ENCODE measurements at places on chromosomes 5 and 9. TPM values are rescaled to one million over a fixed set of nuclear protein-coding genes. Genes with fewer than 3 reads are reported as not detected.

The CBY3 gene
- total RNA-seq = not detected

DNA sequence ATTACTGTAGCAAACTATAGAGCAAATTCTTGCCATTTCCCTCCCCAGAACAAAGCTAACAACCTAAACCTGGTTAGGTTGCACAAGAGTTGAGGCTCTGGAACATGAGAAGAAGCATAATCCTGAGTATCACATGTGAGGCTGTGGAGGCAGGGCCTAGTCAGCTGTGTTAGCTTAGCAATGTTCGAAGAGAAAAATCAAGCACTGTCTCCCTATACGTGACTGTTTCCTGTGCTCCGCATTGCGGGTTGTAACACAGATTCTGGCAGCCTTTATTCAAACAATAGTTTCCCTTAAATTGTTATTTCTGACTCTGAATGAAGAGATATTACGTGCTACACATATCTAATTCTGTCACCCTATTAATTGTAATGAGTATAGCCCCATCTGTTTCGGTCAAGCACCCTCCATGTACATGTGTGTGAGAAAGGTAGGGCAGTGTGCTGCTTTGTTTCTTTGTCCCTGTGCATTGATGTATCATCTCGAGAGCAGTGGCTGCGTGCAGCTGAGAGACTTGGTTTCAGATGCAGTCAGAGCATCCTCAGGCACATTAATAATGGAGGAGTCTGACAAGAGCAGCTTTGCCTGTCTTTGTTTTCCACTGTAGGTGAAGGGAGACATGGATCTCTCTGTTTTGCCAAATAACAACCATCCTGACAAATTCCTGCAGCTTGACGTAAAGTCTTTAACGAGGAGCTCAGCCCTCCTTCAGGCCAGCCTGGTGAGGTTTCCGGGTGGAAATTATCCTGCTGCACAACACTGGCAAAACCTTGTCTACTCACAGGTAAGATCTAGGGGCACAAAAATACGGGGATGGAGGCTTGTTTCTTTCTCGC lies at the start of gene MINAR2:
Gene MINAR2, plus strand, starts transcription at position 523 of the 836 bp plus-strand sequence. Its CDS starts 97 bp downstream, at position 620.
- DNase-seq = no peak

The OMD gene
- 5.8 TPM for total RNA-seq

GRCh38 chr9:34665067-34665380 lies 2.6 kb upstream of the CCL27 start:
- no peak for DNase-seq

GRCh38 chr9:89634995-89635742 lies 30.4 kb downstream of the GADD45G start:
- no peak for DNase-seq

DNA sequence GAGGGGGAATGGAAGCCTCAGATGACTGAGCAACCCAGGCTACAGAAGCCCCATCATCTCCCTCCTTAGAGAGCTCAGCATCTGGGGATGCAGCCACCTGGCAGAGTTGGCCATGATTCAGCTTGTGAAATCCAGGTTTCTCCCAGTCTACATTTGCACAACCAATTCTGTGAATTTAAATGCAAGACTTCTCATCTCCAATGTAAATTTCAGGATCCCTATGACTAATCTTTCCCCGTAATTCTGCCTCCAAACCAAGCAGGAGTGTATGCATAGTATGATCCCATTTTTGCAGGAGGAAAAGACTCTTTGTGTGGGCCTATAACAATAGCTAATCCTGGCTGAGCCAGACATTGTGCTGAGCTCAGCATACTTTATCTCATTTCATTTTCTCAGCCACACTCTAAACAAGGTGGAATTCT lies 59.6 kb upstream of the IL17B start:
- no peak for DNase-seq

GRCh38 chr9:131491001-131491710 lies 11.6 kb upstream of the POMT1 start:
- DNase-seq = no peak

DNA sequence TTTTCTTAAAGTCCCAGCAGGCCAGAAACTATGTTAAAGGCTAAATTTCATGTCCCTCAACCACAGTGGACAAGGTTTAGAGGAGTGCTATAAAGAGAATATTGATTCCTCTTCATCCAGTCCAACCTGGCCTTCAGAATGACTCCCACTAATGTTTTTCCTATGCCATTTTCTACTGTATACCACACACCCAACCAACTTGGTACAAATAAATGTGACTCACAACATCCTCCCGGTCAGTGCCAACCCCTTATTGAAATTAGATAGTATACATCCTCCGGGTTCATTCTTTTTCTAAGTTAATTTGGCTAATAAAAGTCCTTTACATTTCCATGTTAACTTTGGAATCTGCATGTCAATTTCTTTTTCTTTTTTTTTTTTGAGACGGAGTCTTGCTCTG lies 215.1 kb downstream of the TSSK1B start:
- DNase-seq = no peak

- no peak for DNase-seq
These were observed 75.4 kb downstream of the TEX10 start for GRCh38 chr9:100277166-100277979.

- DNase-seq = no peak
These were observed 151.8 kb upstream of the RAD23B start for GRCh38 chr9:107131108-107131799.

Data from left cardiac atrium (tissue), 4 donors.